Muscle of arm (tissue), 14 donors: ENCODE measurements at places on chromosomes 4 and X.

DNA sequence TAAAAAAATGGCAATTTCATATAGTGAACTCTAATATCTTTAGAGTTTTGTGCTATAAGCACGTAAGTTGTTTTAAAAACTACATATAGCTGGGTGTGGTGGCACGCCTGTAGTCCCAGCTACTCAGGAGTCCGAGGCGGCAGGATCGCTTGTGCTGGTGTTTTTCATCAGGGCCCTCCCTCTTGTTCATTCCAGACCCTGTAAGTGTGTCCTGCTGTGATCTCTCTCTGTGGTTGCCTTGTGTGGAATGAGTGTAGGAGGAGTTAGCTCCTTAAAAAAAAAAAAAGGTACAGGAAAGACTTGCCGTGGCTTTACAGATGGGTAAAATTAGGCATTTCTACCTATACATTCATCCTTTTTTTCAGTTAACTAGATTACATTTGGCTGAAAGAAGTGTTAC is 35.4 kb downstream of the RBBP7 start:
- DNase-seq, result no peak

- DNase-seq, result no peak
Observed at GRCh38 chr4:111778543-111778942, 366.7 kb upstream of the FAM241A start.

DNA sequence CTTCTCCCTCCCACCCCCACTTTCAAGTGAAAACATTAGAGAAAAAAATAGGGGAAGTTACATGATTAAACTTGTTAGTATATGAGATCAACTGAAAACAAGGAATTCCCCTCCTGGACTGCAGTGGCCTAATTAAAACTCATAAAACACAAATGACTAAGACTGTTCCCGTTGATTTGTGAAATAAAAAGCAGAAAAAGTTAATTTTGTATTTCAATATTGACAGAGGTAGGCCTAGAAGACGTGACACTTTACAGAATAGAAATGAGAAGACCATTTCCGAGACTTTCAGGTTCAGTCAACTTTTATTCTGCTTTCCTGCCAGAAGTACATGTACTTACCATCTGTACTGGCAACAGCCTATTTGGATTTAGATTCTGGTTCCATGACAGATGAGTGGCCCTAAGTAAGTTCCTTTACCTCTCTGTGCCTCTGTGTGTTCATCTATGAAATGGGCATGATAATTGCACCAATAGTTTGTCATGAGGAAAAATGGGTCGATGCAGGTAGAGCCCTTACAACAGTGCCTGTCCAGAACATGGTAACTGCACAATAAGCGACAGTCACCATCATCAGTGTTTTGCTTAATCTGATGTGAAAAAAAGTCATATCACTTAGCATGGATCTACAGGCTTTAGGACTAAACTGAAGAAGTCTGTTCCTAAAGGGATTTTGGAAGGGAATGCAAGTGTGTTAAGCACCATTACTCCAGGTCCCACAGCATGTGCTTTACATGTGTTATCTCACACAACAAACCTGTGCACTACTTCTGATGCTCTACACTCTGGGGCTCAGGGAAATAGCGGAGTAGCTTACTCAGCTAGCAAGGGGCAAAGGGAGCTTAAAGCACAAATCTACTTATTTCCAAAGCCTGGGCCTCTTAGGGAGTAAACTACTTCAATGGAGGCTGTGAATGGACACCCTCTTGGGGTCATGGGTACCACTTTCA is 562.3 kb upstream of the DIPK2B start:
- no peak for DNase-seq

DNA sequence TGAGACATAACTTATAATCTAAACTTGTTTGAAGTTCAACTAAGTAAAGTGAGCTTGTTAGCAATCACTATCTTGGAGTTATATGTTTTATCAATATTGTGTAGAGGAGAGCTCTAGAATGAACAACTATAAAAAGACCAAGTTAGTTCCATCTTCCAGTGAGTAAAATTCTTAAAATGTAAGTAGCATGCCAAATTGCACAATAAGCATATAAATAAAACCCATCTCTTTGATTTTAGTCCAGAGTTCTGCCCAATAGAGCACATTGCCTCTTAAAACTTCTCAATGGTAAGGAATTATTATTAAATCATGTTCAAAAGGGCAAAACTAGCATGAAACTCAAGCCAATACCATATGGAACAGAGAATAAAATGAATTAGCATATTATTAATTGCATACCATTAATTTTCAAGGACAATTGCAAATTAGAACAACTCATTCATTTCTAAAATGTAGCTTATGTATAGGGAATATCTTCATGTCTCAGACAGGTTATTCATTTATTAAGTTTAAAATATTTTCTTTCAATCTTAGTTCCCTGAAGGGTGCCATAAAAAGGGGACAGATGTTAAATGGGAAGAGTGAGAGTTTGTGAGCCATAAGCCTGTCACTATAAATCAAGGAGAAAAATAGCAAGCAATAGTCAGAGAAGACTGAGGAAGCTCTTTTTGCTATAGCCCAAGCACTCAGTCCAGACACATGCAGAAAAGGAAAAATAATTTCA is 507.6 kb downstream of the CENPC start:
- no peak for DNase-seq

- DNase-seq, result no peak
Observed at GRCh38 chr4:112170451-112170993, 25.3 kb downstream of the FAM241A start.

- no peak for DNase-seq
Observed at GRCh38 chrX:43386875-43387274, 269.2 kb upstream of the MAOA start.
